ENCODE measurements at places on chromosomes 4 and X. TPM values are rescaled to one million over a fixed set of nuclear protein-coding genes. Genes with fewer than 3 reads are reported as not detected.
A peak's percentile ranks its signal among the peaks of the same experiment; 100 is the strongest.

Gene BANK1
- 0.09 TPM for total RNA-seq

Gene ADGRG4
- not detected for total RNA-seq

Gene FDCSP
- total RNA-seq: not detected

Gene CFP
- 2.1 TPM for total RNA-seq

Gene PTPN13
- 0.27 TPM for total RNA-seq

Gene ZNF157
- total RNA-seq: 1.0 TPM

DNA sequence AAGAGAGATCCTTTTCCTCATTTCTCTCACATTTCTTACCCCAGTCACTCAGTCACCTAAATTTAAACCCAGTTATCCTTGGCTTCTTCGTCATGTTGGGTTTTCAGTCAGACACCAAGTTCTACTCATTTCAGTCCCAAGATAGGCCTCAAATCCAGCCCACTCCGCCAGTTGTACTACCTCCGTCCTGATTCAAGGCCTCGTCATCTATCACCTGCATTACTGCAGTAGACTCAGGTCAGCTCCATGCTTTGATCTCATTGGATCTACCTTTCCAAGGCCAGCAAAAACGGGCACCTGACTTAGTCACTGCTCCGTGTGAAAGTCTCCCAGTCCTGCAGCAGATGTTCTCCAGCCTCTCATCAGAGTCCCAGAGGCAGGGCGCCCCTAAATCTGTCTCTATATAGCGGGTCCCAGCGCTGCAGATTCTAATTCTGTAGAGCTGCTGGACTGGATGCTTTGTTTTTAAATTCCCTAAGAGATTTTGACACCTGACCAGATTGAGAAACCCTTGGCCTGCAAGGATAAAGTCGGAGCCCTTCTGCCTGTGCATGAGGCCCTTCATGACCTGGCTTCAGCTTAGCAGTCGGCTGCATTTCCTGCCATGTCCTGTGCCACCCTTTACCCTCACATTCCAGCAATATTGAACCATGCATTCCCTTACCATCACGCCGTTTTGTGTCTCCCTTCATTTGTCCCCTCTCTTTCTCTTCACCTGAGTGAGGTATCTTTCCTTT lies 53.7 kb downstream of the ZFX start:
- DNase-seq: no peak
- peaks cover 31% of the 10 kb centered on the region for H3K36me3 ChIP-seq
- H3K27me3 ChIP-seq: no peaks in the 10 kb centered on the region
- peak overlapping the region; percentile 53 for H3K27ac ChIP-seq
- H3K4me3 ChIP-seq: no peak overlapping the region
- H3K4me1 ChIP-seq: peaks cover 48% of the 10 kb centered on the region

GRCh38 chr4:140253556-140254027 lies 99.6 kb upstream of the MAML3 start:
- peaks cover 11% of the 10 kb centered on the region for H3K27me3 ChIP-seq
- no peaks in the 10 kb centered on the region for H3K36me3 ChIP-seq
- H3K4me3 ChIP-seq: peak overlapping the region; percentile 29
- peaks cover 25% of the 10 kb centered on the region for H3K4me1 ChIP-seq
- H3K27ac ChIP-seq: no peak overlapping the region

GRCh38 chr4:16120720-16121119 lies 36.9 kb upstream of the PROM1 start:
- peaks cover 35% of the 10 kb centered on the region for H3K4me1 ChIP-seq
- H3K27me3 ChIP-seq: no peaks in the 10 kb centered on the region
- no peaks in the 10 kb centered on the region for H3K36me3 ChIP-seq
- H3K27ac ChIP-seq: no peak overlapping the region
- no peak overlapping the region for H3K4me3 ChIP-seq

DNA sequence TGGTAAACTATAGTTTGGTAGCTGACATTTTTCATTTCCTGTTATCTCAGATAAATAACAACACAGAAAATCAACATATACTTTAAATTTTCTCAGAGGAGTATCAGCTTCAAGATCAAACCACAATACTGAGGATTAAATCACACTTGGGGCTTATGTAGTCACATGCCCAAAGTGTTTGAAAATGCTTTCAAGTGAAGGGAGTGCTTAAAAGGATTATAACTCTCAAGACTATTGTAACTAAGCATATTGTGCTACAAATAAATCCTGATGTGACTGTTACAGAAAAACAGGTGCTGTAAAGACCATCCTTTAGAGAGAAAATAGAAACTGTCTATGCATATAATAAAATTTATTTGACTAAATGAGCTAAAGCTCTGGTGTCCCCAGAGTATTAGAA lies 887.6 kb downstream of the ADGRL3 start:
- no peaks in the 10 kb centered on the region for H3K36me3 ChIP-seq
- DNase-seq: no peak
- H3K4me1 ChIP-seq: no peaks in the 10 kb centered on the region
- H3K4me3 ChIP-seq: no peak overlapping the region

- no peaks in the 10 kb centered on the region for H3K27me3 ChIP-seq
- H3K4me3 ChIP-seq: no peak overlapping the region
- H3K4me1 ChIP-seq: no peaks in the 10 kb centered on the region
- no peak overlapping the region for H3K27ac ChIP-seq
- H3K36me3 ChIP-seq: no peaks in the 10 kb centered on the region
Measured at GRCh38 chr4:124573056-124573455, 139.5 kb downstream of the ANKRD50 start.

GRCh38 chrX:20718592-20719380 lies 452.1 kb upstream of the RPS6KA3 start:
- H3K27me3 ChIP-seq: peaks cover 6% of the 10 kb centered on the region
- no peaks in the 10 kb centered on the region for H3K4me1 ChIP-seq
- no peak overlapping the region for H3K4me3 ChIP-seq
- H3K27ac ChIP-seq: no peak overlapping the region
- H3K36me3 ChIP-seq: no peaks in the 10 kb centered on the region

DNA sequence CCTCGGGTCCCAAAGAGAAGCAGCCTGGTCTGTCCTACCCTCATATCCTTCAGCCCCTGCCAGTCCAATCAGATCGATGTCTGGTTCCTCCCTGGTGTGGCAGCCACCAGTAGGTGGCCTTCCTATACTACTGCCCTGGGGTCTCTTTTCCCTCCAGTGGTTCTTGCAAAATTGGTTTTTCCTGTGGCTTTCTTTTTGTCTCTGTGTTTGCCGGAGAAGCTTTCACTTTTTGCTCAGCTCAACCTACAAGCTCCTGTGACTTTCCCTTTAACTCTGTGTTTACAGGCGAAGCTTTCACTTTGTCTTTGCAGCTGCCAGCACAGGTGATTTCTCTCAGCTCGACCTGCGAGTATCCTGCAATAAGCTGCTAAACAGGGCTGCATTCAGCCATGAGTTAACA lies 46.8 kb downstream of the UGT2A3 start:
- no peaks in the 10 kb centered on the region for H3K36me3 ChIP-seq
- H3K27me3 ChIP-seq: no peaks in the 10 kb centered on the region
- H3K4me1 ChIP-seq: no peaks in the 10 kb centered on the region

DNA sequence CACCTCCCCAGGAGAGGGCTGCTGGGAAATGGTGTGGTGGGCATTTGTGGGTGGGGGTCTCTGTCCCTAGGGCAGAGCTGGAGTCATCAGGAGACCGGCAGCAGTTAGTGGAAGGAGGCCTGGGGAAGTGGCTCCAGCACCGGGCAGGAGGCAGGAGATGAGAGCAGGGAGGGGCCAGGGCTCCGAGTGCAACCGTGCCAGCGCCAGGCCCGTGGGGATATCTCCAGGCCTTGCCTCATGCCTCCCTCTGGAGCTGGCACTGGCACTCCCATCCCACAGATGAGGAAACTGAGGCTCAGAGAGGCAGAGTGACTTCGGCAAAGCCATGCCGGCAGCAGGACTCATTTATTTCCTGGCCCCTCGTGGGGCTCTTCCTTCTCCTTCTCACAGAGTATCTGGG lies 83.5 kb downstream of the HMX1 start:
- no peaks in the 10 kb centered on the region for H3K36me3 ChIP-seq
- H3K27me3 ChIP-seq: no peaks in the 10 kb centered on the region
- no peak for DNase-seq
- no peaks in the 10 kb centered on the region for H3K4me1 ChIP-seq
- H3K4me3 ChIP-seq: no peak overlapping the region

- no peak overlapping the region for H3K4me3 ChIP-seq
- H3K36me3 ChIP-seq: peaks cover 5% of the 10 kb centered on the region
- H3K27me3 ChIP-seq: no peaks in the 10 kb centered on the region
- DNase-seq: no peak
Measured at GRCh38 chrX:78011846-78012245, 42.4 kb upstream of the PGAM4 start.

DNA sequence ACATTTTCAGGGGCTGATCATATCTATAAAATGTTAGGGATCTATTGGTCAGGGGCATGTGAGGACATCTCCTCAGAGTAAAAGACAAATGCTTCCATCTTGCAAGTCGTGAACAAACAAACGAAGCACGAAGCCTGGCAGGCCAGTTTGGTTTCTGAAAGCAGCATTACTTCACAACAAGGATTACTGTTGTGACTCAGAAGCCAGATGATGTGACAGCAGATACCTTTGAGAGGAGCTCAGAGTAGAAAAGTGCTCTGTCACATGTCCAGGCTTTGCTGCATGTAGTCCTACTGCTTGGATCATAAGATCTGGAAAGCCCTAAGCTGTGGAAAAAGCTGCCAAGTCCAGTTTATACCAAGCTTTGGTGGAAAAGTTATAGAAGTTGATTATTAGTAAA lies 1827.2 kb downstream of the ARAP2 start:
- H3K27me3 ChIP-seq: no peaks in the 10 kb centered on the region
- no peaks in the 10 kb centered on the region for H3K36me3 ChIP-seq
- DNase-seq: no peak
- no peak overlapping the region for H3K27ac ChIP-seq
- H3K4me3 ChIP-seq: no peak overlapping the region

- no peak for DNase-seq
- H3K36me3 ChIP-seq: no peaks in the 10 kb centered on the region
- H3K27me3 ChIP-seq: no peaks in the 10 kb centered on the region
- no peak overlapping the region for H3K4me3 ChIP-seq
- H3K27ac ChIP-seq: no peak overlapping the region
Measured at GRCh38 chrX:42664680-42665079, 113.3 kb downstream of the PPP1R2C start.
